LHCN-M2 (cell line): ENCODE measurements at places on chromosomes 3 and 15. TPM values are rescaled to one million over a fixed set of nuclear protein-coding genes. Genes with fewer than 3 reads are reported as not detected.

Gene DCLK3
- total RNA-seq, result not detected in 2 replicates

Gene TERC
- 434 and 471 TPM in 2 replicates for total RNA-seq

Gene GOLGA8R
- total RNA-seq, result 1.3 and 2.0 TPM in 2 replicates

Gene CYP1A1
- total RNA-seq, result 0.06 TPM in 1 of 2 replicates, not detected in the other

Gene GUCA1C
- total RNA-seq, result not detected in 2 replicates

Gene GABRA5
- total RNA-seq, result not detected in 2 replicates

Gene SLC22A13
- total RNA-seq, result 0.29 and 1.2 TPM in 2 replicates

Gene FSTL1
- total RNA-seq, result 194 and 212 TPM in 2 replicates

- DNase-seq, result peak; percentile 10
Measured at GRCh38 chr3:98741121-98741716, 21.9 kb upstream of the ST3GAL6 start.

GRCh38 chr3:185076219-185076618 is 76.6 kb downstream of the C3orf70 start:
- no peak for DNase-seq

GRCh38 chr3:65946438-65946837 is 92.3 kb downstream of the MAGI1 start:
- no peak for DNase-seq

GRCh38 chr3:143597774-143598652 is 250.3 kb downstream of the SLC9A9 start:
- DNase-seq, result no peak

- no peak for DNase-seq
Measured at GRCh38 chr3:54628888-54629441, 298.9 kb downstream of the LRTM1 start.

- DNase-seq, result no peak
Measured at GRCh38 chr3:52294320-52295150, 6.9 kb downstream of the GLYCTK start.

GRCh38 chr3:37787153-37787867 is 74.4 kb upstream of the CTDSPL start:
- DNase-seq, result no peak

DNA sequence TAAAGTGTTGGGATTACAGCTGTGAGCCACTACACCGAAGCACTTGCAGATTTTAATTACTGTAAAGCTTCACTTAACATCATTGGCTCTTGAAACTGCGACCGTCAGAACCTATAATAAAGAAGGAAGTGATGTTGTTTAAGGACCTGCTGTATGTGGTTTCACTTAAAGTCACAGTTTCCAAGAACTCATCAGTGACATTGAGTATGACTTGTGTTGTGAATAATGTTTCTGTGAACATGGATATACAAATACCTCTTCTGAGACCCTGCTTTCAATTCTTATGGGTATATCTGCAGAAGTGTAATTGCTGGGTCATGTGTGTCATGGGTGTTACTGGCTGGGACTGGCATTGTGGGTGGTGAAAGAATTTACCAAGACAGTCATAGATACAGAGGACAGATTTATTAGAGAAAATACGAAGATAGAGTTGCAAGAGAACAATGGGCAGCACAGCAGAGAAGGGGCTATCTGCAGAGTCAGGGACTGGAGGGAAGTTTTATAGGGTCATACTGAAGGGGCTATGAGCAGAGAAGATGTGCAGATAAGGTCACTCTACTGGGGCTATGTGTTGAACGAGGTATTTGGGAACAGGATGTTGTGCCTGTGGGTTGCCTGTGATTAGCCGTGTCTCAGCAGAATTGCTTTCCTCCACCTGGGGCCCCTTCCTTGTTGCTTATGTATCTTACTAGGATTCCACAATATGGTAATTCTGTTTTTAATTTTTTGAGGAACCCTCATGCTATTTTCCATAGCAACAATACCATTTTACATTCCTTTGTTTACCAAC is 4.5 kb downstream of the NDUFB5 start:
- no peak for DNase-seq

- DNase-seq, result no peak
Measured at GRCh38 chr3:9342696-9343095, 20.2 kb upstream of the THUMPD3 start.

GRCh38 chr3:147544290-147544689 is 135.1 kb downstream of the ZIC1 start:
- no peak for DNase-seq

DNA sequence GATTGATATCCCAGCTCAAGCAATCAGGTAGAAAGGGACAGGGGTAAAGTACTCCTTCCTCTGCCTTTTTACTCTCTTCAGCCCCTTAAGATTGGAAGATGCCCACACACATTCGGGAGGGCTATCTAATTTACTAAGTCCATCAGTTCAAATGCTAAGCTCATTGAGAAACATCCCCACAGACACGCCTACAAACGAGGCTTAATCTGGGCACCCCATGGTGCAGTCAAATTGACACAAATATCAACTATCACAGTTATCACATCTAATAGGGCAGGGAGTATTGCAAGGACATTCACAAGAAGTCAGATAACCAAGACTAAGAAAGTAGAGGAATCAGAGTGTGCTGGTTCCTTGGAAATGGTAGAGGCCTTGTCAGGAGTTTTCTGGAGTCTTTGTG is 437.8 kb upstream of the AZI2 start:
- DNase-seq, result no peak

GRCh38 chr15:47300596-47300995 is 416.7 kb upstream of the SEMA6D start:
- no peak for DNase-seq
